Natural killer cell (primary cell): ENCODE measurements at places on chromosomes 4 and X. TPM values are rescaled to one million over a fixed set of nuclear protein-coding genes. Genes with fewer than 3 reads are reported as not detected.

PSMD10 gene
- 16.1 TPM for total RNA-seq

DNA sequence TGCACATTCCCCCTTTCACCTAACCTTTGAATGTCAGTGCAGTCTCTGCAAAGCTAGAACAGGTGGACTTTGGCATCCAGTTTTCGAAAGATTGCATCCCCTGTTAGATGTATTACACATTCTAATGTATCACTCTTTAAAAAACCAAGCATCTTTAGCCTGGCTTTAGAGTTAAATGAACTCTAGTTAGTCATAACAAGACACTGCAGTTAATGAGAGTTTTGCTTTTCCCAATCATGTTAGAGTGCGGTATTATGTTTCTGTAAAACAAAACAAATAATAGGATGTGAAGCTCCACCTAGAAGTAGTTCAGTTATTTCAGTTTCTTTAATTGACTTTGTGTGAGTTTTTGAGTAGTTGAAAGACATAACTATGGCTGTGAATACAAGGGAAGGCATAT is 42.2 kb downstream of the PARM1 start:
- no peak for DNase-seq

MAGEB10 gene
- total RNA-seq = not detected

UNC5C gene
- not detected for total RNA-seq
